ENCODE measurements at places on chromosomes 2 and 18.

DNA sequence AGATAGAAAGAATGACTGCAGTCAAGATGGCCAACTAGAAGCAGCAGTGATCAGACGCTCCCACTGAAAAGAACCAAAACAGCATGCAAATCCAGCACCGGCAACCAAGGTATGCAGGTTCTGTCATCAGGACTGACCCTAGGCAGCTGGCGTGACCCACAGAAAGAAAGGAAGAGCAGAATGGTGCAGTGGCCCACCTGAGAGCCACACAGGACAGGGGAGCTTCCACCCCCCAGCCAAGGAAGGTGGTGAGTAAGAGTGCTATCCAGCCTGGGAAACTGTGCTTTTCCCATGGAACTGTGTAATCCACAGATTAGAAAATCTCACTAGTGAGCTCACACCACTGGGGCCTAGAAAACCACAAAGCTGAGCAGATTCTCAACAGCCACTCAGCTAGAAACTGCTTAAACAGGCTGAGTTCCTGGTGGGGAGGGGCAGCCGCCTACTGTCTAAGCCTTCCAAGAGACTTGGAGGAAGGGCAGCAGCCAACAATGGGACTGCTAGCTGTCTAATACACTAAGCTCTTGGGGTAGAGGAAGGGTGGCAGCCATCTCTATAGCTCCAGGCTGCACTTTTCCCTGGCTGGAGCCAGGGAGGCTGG, 127.9 kb downstream of the EVA1A start:
- DNase-seq: no peak

- DNase-seq: no peak
These were observed 21.4 kb upstream of the KCNS3 start for GRCh38 chr2:17857021-17857420.

GRCh38 chr2:111671426-111672150, 212.4 kb downstream of the ANAPC1 start:
- DNase-seq: no peak

GRCh38 chr2:224033601-224034000, 5.5 kb downstream of the SERPINE2 start:
- DNase-seq: no peak

DNA sequence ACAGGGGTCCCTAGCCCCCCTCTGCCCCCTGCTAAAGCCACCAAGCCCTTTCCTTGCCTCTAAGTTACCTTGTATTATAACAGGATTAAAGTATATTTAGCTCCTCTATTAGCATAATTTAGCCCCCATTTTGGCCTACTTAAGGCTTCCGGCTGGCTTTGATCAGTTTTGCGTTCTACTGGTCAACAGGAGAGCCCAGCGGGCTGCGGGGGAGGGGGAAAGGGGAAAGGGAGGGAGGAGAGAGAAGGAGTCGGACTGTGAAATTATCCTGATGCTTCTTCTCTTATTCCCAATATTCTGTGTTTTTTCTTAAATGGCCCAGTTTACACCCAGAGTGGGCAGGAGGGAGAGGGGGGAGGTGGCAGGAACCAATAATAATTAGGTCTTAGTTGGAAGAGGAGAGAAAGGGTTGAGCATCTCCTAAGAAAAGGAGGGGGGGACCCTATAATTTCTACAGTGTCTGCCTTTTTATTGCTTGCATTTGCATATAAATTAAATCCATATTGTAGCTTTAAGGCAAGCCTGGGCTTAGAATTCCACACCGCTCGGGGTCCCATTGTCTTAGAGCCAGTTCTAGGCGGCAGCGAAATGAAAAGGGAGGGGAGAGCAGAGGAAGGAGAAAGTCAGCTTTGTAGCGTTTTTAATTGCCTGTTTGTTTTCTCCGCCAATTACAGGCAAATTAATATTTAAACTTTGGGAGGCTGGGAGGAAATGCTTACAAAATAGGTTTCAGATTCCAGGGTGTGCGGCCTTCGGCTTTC, 39.6 kb downstream of the EN1 start:
- DNase-seq: no peak

DNA sequence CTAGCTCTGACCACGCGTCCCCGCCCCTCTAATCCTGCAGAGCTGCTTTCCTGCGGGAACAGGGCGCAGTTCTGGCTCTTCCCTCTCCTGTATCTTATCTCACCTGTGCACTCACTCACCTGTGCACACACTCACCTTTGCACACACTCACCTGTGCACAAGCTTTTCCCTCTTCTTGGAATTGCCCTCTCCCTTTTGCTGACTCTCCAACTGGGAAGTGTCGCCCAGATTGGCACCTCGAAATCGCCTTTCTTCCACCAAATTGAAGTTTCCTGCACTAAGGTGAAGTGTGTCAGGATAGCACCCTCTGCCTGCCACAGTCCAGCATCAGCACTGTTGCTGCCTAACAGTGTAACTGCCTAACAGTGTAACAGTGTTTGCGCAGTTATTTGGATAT, 566 bp upstream of the CMPK2 start:
- DNase-seq: peak; percentile 8

GRCh38 chr2:101930847-101931246, 60.9 kb upstream of the IL1R2 start:
- no peak for DNase-seq

DNA sequence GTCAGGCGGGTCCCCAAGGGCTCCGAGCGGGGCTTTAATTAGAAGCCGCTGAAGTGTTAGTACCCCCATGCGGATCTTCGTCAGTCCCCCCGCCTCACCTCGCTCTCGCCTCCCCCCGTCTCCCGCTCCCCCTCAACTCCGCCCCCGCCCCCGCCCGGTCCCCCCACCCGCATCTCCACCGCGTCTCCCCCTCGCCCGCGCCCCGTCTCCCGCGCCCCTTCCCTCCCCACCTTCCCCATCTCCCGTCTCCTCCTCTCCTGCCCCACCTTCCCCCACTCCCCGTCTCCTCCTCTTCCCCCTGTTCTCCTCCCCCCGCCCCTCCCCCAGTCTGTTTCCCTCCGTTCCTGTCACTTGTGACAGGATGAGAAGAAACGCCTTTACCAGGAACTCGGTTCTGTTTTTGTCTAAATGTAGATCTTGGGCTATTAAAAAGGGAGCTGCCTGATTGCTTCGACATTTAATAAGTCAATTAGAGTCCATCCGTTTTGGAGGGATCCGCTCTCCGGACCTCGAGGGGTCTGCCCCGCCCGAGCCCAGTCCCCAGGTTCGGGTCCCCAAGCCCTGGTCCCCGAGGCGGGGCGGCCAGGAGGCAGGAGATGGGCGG, 969 bp upstream of the ALKAL2 start:
- DNase-seq: no peak

DNA sequence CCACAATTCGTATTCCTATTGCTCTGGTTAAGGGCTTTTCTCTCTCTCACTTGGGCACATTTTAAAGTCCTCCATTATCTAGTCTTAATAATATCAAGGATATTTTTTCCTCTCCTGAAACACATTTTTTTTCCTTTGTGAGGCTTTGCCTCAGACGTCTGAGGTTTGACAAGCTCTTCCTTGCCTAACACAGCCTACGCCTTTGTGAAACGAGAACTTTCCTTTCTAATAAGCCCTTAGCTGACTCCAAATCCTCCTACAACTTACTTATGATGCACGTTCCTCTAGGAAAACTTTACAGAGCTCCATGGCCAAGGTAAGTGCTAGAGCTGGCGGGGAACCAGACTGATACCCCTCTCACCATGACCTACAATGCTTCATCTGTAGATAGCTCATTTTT, 841.5 kb downstream of the SOCS6 start:
- no peak for DNase-seq

- no peak for DNase-seq
These were observed 126.0 kb upstream of the ACVR2A start for GRCh38 chr2:147718831-147719230.

DNA sequence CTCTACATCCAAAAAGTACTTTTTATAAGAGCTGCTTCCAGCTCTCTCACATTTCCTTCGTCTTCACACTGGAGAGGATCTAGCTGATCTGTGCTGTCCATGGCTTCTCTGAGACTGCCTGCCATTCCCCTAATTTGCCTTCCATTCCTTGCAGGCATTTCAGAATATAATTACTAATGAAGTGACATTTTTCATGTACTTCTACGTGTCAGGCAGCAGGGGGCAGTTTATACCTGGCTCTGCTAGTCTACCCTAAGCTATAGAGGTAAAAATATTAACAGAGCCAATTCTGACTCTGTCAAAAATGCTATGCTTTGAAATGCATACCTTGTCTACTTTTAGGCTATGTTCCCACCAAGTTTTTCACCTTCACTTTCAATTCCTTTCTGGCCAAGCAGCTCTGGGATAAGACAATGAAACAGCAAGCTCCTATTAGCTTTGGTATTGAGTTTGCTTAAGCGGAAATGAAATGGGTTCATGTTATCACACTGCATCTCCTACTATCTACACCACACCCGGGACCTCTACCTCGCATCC, 81.9 kb downstream of the MEP1B start:
- no peak for DNase-seq

- DNase-seq: no peak
These were observed 98.8 kb downstream of the RIF1 start for GRCh38 chr2:151508519-151508918.

- DNase-seq: no peak
These were observed 4.7 kb upstream of the ITSN2 start for GRCh38 chr2:24365051-24365450.

GRCh38 chr2:109472974-109473373, 140.8 kb downstream of the SEPTIN10 start:
- DNase-seq: no peak

GRCh38 chr18:49617865-49618264, 56.0 kb downstream of the LIPG start:
- no peak for DNase-seq

DNA sequence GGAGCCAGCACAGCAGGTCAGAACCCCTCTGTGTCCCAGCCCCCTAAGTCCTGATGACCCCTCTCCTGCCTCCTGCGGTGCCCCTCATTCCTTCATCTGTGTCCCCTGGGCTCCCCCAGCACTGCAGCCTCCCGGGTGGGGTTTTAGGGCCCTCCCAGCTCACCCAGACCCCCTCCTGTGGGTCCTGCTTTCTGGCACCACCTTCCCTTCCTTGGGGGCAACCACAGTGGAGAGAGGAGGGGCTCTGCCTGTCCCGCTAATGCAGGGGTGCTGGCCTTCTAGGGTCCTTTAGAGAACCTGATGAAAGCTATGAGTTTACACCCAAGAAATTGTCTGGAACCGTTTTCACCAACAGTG, 42.7 kb upstream of the ALPP start:
- no peak for DNase-seq

DNA sequence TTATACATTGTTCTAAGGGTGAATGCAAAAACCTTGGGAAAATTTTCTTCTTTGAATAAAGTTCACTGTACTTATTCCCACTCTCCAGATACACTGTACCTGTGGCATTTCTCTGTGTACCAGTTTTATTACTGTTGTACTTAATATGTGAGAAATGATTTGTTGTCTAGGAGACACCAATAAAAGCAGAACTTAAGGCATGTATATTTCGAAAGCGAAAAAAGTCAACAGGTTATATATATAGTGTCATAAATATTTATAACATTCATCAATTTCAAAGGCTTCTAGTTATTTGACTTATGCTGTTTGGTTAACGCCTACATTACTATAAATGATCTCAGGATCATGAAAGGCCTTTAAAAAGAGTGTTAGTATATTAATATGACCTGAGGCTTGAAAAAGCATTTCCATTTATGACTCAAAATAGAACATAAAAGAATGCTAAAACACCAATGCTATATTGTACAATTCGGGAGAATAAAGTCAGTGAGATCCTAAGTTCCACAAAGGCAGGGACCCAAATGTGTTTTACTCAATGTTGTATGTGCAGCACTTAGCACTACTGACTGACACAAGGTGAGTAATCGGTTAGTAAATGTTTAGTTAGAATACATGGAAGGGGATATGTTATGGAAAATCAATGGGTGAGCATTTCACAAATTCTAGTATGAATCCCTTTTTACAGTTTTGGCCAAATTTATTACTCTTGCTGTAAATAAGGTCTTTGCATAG, 32.2 kb upstream of the HNRNPA3 start:
- no peak for DNase-seq

GRCh38 chr18:76741346-76741745, 81.0 kb upstream of the ZNF236 start:
- no peak for DNase-seq

DNA sequence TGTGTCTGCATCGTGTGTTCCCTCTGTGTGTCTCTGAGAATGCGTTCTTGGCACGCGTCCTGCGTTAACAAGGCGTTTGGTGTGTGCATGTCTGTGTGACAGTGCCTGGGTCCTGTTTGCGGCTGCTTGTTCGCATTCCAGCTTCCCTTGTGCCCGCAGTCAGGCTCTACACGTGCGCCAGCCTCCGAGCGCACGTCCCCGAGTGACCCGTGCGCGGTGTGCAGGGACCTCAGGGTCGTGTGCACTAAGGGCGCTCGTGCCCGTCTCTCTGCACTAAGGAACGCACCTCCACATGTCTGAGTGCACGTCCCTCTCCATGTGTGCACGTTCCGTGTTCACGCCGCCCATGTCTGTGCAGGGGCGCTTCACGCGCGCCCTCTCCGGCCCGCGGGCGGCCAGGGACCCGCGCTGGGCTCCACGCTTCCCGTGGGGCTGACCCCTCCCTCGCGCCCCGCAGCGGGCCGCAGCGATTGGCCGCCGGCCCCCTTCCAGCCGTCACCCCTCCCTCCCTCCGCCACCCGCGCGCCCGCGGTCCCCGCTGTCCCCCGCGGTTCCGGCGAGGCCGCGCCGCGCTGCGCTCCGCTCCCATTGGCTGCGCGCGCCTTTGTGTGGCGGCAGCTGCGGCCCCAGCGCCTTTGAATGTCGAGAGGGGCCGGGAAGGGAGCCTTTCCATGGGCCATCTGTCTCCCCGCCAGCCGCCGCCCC, 229.4 kb downstream of the HAUS1 start:
- DNase-seq: no peak

GRCh38 chr2:166882851-166883250, 5.4 kb upstream of the XIRP2 start:
- no peak for DNase-seq

DNA sequence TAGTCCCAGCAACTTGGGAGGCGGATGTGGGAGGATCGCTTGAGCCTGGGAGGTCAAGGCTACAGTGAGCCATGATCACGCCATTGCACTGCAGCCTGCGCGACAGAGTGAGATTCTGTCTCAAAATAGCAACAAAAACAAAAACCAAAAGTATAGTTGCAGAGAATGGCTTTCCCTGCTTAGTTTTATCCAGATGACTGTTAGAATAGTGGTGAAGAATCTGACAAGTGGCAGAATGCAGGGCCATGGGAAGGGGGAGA, 53.8 kb downstream of the NEDD4L start:
- no peak for DNase-seq

GRCh38 chr18:10067670-10068659, 154.1 kb downstream of the VAPA start:
- no peak for DNase-seq

GRCh38 chr2:63058921-63059792, 8.5 kb downstream of the OTX1 start:
- DNase-seq: no peak

GRCh38 chr2:141137122-141137693, 993.6 kb downstream of the LRP1B start:
- no peak for DNase-seq

- no peak for DNase-seq
These were observed 25.6 kb upstream of the TGIF1 start for GRCh38 chr18:3424280-3424890.

DNA sequence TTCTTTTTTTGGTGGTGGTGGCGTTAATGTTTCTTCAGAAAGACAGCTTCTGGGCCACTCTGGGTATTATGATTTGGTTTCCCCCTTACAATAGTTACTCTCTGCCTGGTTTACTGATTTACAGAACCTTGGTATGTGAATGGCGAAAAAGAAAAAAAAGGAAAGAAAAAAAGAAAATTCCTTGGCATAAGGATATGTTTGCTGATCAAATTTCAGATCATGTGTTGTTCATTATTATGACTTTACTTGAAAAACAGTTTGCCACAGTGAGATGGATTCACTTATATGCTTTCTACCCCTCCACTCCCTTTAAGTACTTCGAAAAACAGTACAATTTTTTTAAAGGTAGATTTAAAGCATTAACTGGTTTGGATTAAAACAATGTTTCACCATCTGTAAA, 21.0 kb downstream of the BCL11A start:
- DNase-seq: no peak
